CD14-positive monocyte (primary cell): ENCODE measurements at places on chromosomes 4 and X. TPM values are rescaled to one million over a fixed set of nuclear protein-coding genes. Genes with fewer than 3 reads are reported as not detected.

ELOVL6 gene
- 0.11 TPM for polyA plus RNA-seq

CENPU gene
- polyA plus RNA-seq, result 0.46 and 1.5 TPM in 2 replicates

SPANXC gene
- polyA plus RNA-seq, result not detected in 2 replicates

TNMD gene
- not detected for polyA plus RNA-seq

ARSJ gene
- not detected in 2 replicates for polyA plus RNA-seq

HSD17B13 gene
- polyA plus RNA-seq, result not detected

DMRTC1 gene
- polyA plus RNA-seq, result not detected

STOX2 gene
- 0.01 TPM in 1 of 2 replicates, not detected in the other for polyA plus RNA-seq

GRCh38 chrX:79081895-79082512 is 62.5 kb upstream of the GPR174 start:
- DNase-seq, result peak; percentile 20

GRCh38 chrX:19005909-19006308 is 22.0 kb upstream of the PHKA2 start:
- no peak for DNase-seq

- DNase-seq, result no peak
Measured at GRCh38 chrX:94831364-94831763, 1157.4 kb downstream of the FAM133A start.

- no peak for DNase-seq
Measured at GRCh38 chrX:95290455-95290854, 1394.2 kb upstream of the DIAPH2 start.

DNA sequence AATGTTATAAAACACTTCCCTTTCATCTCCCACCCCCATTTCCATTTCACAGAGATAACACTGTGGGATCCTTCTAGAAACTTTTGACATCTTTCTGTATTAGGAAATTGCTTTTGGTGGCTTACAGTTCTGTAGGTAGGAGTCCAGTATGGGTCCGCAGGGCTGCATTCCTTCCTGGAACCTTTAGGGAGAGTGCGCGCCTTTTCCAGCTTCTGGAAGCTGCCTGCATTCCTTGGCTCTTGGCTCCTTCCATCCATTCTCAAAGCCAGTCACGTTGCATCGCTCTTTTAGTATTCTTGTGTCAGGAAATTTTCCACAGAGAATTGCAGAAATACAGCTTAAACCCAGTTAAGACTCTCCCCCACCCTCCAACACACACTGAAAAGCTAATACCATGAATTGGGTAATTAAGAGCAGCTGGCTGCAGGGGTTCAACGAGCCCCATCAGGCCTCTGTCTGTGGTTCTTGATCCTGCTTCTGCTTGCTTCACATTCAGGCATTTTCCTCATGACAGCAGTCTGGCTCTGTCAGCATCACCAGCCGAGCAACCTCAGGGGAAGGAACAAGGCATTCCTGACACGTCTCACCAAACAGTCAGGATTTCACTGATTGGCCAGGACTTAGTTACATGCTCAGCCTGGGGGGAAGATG is 48.8 kb downstream of the SEPTIN11 start:
- no peak for DNase-seq

- peak; percentile 0 for DNase-seq
Measured at GRCh38 chrX:8783097-8783713, 18.0 kb downstream of the FAM9A start.

- no peak for DNase-seq
Measured at GRCh38 chr4:21827575-21827974, 121.0 kb downstream of the KCNIP4 start.

GRCh38 chr4:10703766-10704429 is 19.3 kb upstream of the CLNK start:
- no peak for DNase-seq

GRCh38 chr4:70239131-70239883 is 3.1 kb upstream of the CSN3 start:
- DNase-seq, result no peak

- no peak for DNase-seq
Measured at GRCh38 chrX:147803948-147804347, 107.8 kb upstream of the FMR1 start.

DNA sequence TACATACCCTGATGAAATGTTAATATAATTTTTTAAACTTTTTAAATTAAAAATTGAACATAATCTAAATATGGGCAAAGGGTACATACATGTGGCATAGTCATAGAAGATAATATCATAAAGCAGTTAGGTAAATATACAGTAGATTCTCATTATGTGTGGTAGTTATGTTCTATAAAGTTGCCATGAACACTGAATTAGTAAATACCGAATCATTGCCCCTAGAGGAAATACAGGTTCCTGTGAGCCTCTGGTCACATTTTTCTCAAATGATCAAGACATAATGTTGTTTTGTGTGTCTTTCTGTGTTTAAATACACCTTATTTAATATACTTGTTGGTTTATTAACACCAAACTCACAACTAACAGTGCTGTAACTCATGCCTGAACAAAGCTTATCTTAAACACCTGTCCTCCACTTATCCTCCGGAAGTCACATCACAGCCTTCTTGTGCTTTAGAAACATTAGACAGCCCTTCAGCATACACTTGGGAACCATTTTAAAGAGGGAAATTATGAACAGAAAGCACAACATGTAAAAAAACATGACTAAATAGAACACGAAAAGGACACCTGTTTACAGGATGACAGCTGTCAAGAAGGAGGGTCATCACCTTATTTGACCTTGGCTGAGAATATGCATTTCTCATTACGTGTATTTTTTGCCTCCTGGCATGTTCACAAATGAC is 169.4 kb upstream of the NAP1L5 start:
- no peak for DNase-seq

DNA sequence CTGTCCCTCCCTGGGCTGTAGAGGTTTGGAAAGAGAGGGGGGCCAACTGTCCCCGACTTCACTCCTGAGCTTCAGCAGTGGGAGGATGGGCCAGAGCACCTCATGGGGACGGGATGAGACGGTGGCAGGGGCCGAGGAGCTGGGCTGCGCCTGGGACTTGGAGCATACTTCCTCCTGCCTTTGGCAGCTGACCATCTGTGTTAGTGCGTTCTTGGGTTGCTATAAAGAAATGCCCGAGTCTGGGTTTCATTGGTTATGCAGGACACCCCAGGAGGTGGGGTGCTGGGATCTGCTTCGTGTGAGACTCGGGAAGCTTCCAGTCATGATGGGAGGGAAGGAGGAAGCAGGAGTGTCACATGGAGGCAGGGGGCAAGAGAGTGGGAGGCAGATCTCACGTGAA is 7.4 kb downstream of the PSAPL1 start:
- no peak for DNase-seq

DNA sequence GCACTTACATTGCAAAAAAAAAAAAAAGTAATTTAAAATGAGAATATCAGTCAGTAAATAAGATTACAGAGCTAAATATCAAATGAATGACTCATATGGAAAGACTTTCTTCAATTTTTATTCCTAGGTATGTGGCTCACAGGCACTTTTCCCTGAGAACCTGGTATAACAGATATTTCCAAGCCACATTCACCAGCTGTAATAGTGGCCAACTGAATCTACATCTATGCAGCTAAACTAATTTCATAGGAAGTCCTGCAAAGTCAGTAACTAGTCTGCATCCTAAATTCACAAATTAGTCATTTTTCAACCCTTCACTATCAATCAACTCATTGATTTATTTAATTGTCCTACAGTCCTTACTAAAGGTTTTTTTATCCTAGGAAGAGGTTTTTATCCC is 5.6 kb downstream of the PDE5A start:
- DNase-seq, result no peak

GRCh38 chrX:129769467-129770154 is 10.1 kb upstream of the SASH3 start:
- DNase-seq, result no peak

DNA sequence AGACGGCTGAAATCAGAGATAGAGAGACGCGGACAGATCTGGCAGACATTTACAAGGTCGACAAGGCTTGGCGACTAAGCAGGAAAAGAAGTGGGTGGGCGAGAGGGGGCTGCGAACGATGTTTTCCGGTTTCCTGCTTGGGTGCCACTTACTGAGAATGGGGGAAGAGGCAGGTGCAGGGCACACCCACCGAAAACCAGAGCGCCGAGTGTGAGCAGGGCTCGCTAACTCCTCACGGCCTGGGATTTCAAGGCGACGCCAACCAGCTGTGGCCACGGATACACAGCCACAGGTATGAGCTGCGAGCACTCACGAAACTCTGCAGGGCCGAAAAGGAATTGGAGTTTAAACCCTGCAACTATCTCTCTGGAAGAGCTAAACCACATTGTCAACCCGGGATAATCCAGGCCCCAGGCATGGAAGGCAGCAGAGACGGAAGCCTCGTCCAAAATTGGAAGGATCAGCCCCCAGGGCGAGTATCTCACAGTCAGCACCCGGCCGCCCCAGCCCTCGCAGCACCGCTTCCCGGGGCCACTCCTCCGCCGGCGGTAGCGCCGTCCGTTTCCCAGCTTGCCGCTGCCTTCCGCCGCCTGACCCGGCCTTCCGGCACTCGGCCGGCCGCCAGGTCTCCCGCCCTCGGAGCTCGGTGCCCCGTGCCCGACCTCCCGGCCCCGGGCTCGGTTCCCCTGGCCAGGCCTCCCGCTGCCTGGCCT is 778 bp downstream of the CASP3 start:
- peak; percentile 39 for DNase-seq

GRCh38 chrX:109274806-109275205 is 207.1 kb downstream of the GUCY2F start:
- DNase-seq, result no peak

GRCh38 chr4:156158747-156159146 is 205.1 kb upstream of the CTSO start:
- no peak for DNase-seq

DNA sequence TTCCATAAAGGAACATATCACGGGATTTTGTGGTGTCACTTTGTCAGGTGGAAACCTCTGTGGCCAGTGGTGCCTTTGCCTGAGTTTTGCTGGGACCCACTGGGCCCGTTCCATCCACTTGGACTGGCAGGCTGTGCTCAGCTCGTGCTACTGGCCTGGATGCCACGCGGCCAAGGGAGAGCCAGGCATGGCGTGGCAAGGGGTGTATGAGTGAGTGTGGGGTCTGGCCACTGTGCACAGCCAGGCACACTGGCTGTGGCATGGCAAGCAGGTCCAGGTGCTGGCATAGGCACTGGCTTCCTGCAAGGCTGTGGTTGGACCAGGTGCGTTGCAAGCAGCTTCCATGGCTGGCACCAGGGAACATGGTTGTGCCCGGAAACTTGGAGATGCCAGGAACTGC is 60.8 kb downstream of the TBCK start:
- no peak for DNase-seq

- DNase-seq, result no peak
Measured at GRCh38 chrX:23383411-23383810, 48.8 kb downstream of the PTCHD1 start.

DNA sequence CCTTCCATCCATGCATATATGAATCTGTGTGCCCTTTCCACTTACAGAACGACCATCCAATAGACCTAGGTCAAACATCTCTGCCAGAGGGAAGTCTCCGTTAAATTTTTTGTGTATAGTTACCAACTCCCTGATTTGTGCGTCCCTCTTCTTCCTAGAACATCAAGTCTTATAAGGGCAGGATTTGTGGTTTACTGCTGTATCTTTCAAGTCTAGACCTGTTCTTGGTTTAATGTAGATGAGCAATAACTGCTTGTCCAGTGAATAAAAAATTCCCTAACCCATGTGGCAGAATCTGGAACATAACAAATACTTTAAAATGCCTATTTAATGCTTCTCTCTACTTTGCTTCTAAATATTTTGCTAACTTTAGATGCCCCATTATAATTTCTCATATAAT is 988.8 kb downstream of the RAPGEF2 start:
- DNase-seq, result no peak

DNA sequence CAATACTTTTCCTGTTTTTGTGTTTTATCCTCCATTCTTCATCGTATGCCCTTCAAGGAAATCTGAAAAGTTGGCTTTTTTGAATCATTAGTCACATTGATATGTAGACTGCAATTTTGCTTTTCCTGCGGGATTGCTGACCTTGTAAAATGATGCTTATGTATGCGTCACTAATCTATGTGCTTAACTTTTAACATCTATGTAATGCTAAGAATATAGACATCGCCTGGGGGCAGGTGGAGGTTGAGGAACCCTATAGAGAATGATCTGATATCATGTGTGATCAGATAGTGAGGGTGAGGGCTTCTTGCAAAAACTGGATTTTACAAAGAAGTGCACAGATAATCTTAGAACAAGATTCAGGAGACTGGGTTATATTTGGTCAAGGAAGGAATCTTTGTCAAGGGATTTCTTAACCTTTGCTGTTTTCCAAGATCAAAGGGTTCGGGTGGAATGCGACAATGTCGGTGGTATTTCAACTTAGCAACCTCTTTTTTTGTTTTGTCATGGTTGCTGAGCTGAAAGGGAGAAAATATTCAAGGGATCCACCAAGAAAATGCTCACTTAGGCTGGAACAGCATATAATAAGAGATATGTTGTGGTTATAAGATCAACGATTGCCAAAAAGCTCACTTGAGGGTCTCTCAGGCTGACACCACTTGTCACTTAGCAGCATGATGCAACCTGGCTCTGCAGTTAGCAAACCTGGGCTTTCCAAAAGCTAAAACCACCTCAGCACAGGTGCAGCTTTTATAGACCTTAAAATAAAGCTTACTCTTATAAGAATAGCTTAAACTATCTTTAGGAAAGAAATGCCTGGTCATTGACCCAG is 70.6 kb upstream of the PUDP start:
- DNase-seq, result no peak

- no peak for DNase-seq
Measured at GRCh38 chr4:41039317-41039716, 175.0 kb downstream of the APBB2 start.

DNA sequence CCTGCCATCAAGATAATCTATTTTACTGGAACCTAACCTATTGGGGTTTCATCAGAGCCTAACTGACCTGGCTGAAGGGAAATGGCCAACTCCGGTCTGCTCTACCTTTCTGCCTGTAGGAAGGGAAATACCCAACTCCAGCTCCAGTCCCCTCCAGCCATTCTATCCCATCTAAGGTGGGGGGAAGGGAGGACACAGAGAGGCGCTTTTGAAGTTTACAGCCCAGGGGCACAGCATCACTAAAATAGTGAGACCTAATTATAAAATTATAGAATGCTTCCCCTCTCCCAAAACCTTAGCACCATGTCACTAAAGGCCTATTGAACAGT is 27.8 kb upstream of the ACSL4 start:
- DNase-seq, result no peak

DNA sequence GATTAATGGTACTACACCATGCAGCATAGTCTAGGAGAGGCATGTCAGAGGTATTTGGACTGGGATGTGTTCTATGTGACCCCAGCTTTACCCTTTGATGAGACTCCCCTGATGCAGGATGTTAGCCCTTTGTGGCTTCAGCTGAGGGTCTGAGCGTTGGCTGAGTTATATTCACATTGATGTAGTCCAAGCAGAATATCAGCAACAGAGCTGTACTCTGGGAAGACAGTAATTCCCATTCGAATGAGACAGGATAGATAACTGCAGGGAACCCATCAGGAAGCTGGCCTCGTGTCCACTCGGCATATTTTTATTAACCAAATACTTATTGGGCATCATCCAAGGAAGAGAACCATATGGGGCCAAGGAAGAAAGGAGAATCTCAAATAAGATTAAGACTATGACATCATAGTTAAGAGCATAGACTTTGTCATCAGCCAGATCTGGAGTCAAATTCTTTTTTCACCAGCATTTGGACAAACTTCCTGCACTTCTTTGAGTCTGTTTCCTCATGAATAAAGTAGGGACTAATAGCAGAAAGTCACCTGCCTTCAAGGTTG is 198.1 kb downstream of the SOWAHB start:
- DNase-seq, result no peak
